ENCODE measurements at places on chromosomes 16 and 17.

- DNase-seq = no peak
Observed at GRCh38 chr17:81722184-81723120, 10.4 kb downstream of the SLC25A10 start.

- DNase-seq = peak; percentile 24
Observed at GRCh38 chr16:4847774-4848587, 700 bp downstream of the UBN1 start.

DNA sequence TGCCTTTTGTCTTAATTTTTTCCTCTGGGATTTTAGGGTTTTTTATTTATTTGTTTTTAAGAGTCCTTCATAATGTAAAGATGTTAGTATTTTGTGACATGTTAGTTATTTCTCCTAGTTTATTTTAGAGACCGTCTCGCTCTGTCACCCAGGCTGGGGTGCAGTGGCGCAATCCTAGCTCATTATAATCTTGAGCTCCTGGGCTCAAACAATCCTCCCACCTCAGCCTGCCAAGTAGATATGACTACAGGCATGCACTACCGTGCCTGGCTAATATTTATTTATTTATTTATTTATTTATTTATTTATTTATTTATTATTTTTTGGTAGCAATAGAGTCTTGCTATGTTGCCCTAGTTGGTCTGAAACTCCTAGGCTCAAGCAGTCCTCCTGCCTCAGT, 37.4 kb upstream of the ARHGAP17 start:
- no peak for DNase-seq

DNA sequence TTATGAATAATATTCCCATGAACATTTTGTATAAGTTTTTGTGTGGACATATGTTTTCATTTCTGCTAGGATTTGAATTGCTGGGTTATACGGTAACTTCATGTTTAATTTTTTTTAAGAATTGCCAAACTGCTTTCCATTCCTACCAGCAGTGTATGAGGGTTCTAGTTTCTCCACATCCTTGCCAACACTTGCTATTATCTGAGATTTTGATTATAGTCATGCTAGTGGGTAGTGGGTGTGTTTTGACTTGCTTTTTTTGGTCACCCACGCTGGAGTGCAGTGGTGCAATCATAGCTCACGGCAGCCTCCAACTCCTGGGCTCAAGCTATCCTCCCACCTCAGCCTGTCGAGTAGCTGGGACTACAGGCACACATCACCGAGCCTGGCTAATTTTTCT, 3.0 kb upstream of the EEF2K start:
- no peak for DNase-seq
